Suppressor macrophage (primary cell): ENCODE measurements at places on chromosomes 7 and 10.

GRCh38 chr7:130814778-130815335, 80.8 kb upstream of the KLF14 start:
- peak; percentile 42 for DNase-seq

GRCh38 chr7:674454-675410, 51.8 kb upstream of the DNAAF5 start:
- no peak for DNase-seq

GRCh38 chr7:2940466-2940865, 96.4 kb upstream of the GNA12 start:
- DNase-seq, result no peak

- no peak for DNase-seq
Observed at GRCh38 chr10:70328967-70329366, 45.2 kb upstream of the NPFFR1 start.

- DNase-seq, result no peak
Observed at GRCh38 chr7:105141068-105141467, 127.1 kb downstream of the KMT2E start.

- no peak for DNase-seq
Observed at GRCh38 chr10:123404357-123404756, 250.2 kb downstream of the BUB3 start.

DNA sequence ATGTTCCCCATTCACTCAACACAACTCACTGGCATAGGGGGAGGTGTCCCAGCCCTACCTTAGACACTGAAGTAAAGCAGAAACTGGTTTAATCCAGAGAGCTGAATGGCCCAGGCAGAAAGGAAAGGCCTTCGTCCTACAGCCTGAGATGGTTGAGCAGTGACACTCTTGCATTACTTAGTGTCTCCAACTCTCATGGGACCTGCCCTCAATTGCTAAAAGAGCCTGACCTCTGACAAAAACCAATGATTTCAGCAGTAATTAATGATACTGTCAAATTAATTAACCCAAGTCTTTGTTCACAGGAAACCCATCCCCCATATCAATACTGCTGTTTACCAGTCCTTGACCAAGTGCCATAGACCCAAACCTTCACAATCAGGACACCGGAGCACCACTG, 48.6 kb downstream of the ICA1 start:
- DNase-seq, result no peak

- DNase-seq, result no peak
Observed at GRCh38 chr10:110399106-110399964, 94.6 kb upstream of the SMNDC1 start.

DNA sequence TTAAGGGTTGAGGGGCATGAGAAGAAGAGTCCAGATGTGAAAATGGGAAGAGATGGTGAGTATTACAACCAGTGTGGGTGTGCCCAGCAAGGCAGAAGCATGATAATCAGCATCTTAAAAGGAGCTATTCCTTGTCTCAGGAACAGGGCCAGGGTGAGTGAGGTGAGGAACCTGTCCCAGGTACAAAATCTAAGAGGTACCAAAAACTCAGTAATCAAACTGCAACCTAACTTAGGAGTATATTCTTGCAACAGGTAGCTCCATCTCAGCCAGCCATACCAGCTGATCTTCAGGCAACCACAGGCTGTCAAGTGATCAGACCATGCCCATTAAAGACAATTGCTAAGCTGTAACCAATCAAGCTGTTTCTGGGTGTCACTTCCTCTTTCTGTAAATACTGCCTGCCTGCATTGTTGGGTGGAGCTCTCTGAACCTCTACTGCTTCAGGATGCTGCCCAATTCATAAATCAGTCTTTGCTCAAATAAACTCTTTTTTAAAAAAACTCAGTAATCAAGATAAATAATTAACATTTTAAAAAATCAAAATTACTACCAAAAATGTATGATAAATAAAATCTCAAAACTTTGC, 7.4 kb downstream of the KEL start:
- no peak for DNase-seq

- DNase-seq, result no peak
Observed at GRCh38 chr7:3075441-3075840, 31.8 kb upstream of the CARD11 start.

DNA sequence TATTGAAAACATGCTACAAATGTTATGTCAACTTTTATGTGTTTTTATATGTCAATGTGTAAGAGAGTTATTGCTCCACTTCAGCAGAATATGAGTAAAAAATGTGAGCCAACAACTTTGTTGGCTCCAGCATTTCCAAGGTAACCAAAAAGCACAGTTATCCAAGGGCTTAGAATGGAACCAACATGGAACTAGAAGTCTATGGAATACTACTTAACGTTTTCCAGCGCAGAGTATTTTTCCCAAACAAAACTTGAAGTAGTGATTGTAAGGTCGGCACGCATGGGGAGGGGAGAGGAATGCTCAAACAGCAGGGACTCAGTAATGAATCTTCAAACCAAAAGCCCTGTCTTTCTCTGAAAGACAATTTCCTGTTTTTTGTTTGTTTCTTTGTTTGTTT, 45.0 kb upstream of the TSPAN13 start:
- peak; percentile 8 for DNase-seq

DNA sequence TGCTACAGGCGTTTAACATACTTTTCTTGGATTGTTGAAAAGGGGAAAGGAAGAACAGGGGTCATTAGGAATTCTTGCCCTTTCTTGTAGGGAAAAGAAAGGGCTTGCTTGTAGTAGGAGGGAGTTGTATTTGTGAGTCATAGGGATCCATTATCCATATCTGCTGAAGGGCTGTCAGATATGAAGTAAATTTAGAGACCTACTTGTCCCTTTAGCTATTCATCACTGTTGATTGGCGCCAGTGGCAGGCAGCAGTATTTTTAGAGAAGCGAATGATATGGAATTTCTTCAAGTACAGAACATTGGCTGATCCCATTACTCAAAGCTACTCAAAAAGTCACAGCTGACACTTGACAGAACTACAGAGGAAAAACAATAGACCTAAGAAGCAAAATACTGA, 97.7 kb downstream of the CELF2 start:
- no peak for DNase-seq

- no peak for DNase-seq
Observed at GRCh38 chr10:99994801-99995200, 14.9 kb downstream of the DNMBP start.

- DNase-seq, result peak; percentile 80
Observed at GRCh38 chr7:44631458-44632115, 25.2 kb downstream of the OGDH start.

DNA sequence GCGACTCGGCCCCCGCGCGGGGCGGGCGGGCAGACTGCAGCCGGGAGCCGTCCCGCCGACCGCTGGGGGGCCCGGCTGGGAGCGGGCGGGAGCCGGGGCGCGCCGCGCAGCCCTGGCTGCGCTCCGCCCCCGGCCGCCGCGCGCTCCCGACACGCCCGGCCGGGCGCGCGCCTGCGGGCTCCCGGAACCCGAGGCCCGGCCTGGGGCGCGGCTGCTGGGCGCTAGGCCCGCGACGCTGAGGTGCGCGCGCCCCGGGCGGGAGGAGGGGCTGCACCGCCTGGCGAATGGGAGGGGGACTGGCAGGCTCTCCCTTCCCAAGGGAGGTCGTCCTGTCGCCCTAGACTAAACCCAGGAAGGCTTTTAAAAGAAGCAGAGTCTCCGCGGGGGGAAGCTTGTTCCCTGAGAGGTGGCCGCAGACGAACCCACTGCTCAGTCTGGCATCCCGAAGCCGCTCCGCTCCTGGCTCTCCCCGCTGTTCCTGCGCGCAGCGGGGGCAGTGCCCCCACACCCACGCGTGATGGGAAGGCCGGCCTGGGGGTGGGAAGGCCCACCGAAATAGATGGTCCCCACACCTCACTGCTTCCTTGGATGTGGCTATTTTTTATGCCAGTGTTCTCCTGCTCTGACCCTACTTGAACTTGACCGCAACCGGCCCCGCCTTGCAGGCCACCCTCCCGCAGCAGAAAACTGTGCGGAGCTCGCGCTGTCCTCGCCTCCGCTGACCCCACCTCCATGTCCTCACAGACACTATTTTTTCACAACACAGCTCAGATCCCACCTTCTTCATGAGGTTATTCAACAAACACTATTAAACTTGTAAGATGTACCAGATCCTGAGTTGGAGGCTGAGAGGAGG, at the start of gene VOPP1:
TSS of gene VOPP1 (minus strand) at position 125 of the 856 bp plus-strand sequence. CDS start 178 bp downstream, outside the sequence.
- peak; percentile 95 for DNase-seq

DNA sequence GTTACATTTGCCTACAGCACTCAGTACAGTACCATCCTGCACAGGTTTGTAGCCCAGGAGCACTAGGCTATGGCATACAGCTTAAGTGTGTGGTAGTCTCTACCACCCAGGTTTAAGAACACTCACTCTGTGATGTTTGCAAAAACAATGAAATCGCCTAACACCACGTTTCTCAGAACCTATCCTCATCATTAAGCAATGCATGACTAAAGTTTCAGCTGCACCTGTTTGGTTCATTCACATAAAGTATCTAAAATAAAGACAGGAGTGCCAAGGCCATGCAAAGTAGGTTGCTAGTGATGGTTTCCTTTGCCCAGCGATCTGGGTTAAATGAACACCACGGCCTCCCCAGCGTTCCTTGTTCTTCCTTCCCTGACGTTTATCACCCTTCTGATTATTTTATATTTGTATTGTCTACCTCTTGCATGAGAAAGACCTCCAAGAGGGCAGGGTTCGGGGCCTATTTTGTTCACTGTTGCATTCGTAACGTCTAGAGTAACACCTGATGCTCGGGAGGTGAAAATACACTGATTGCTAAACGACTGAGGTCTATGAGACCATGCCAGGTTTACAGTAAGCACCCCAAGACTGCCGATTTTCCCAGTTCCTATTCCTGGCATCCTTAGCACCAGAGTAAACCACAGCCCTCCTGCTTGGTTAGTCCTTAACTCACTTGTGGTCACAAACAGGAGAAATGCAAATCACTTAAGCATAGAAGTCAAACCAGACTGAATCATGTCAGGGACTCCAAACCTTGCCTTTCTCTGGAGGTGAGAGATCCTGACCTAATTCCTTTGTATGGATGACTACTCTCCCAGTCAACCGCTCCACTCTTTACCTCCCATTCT, 204.1 kb upstream of the NFE2L3 start:
- no peak for DNase-seq

- no peak for DNase-seq
Observed at GRCh38 chr7:15936991-15937390, 250.5 kb upstream of the MEOX2 start.

GRCh38 chr10:79360499-79361342, 13.5 kb downstream of the PPIF start:
- no peak for DNase-seq

GRCh38 chr10:113899952-113900598, 45.6 kb downstream of the NHLRC2 start:
- DNase-seq, result no peak

DNA sequence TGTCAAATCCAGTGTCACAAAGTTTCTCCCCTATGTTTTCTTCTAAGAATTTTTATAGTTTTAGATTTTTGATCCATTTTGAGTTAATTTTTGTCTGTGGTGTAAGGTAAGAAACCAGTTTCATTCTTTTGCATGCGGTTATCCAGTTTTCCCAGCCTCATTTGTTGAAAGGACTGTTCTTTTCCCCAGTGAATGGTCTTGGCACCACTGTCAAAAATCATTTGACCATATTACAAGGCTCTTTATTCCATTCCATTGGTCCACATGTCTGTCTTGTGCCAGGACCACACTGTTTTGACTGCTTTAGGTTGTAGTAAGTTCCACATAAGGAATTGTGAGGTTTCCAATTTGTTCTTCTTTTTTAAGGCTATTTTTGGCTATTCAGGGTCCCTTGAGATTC, 64.0 kb downstream of the INPP5A start:
- no peak for DNase-seq

DNA sequence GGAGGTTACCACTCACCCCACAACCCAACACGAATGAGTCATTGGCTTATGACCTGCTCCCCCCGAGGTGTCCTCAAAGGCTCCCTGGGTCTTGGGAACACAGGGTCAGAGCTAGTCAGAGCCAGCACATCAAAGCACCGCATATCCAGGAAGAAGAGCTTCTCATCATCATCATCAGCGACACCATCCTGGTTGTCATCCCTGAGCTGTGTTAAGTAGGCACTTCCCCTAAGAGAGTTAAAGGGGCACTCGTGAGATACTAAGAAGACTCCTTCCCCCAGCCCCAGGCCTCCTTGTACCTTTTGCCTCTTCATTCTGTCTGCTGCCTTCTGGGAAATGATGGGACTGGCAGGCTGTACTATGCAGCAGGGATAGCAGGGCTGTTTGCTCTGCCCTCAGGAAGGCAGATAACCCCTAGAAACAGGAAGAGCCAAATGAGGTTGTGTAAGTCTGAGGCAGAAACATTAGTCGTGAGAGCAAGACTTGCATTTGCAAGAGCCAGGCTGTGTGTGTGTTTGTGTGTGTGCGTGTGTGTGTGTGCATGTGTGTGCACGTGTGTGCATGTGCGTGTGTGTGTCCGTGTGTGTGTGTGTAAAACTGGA, 11.1 kb upstream of the CPA1 start:
- peak; percentile 65 for DNase-seq

GRCh38 chr10:58662314-58662713, 149.6 kb downstream of the BICC1 start:
- peak; percentile 73 for DNase-seq

DNA sequence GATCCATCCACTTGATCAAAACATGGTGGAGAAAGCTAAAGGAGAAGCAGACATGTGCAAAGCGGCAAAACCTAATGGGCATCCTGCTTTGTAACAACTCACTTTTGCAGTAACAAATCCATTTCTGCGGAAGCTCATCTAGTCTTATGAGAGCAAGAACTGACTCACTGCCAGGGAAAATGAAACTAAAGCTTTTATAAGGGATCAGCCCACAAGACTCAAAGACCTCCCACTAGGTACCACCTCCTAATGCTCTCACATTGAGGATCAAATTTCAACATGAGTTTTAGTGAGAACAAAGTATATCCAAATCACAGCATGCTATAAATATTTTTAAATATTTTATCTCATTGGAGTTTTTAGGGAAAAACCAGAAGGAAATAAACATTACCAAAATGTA, 120.1 kb upstream of the GNAI1 start:
- DNase-seq, result no peak

GRCh38 chr7:12303062-12303461, 92.0 kb downstream of the TMEM106B start:
- DNase-seq, result no peak

GRCh38 chr7:151853896-151854719, 22.8 kb downstream of the PRKAG2 start:
- no peak for DNase-seq

DNA sequence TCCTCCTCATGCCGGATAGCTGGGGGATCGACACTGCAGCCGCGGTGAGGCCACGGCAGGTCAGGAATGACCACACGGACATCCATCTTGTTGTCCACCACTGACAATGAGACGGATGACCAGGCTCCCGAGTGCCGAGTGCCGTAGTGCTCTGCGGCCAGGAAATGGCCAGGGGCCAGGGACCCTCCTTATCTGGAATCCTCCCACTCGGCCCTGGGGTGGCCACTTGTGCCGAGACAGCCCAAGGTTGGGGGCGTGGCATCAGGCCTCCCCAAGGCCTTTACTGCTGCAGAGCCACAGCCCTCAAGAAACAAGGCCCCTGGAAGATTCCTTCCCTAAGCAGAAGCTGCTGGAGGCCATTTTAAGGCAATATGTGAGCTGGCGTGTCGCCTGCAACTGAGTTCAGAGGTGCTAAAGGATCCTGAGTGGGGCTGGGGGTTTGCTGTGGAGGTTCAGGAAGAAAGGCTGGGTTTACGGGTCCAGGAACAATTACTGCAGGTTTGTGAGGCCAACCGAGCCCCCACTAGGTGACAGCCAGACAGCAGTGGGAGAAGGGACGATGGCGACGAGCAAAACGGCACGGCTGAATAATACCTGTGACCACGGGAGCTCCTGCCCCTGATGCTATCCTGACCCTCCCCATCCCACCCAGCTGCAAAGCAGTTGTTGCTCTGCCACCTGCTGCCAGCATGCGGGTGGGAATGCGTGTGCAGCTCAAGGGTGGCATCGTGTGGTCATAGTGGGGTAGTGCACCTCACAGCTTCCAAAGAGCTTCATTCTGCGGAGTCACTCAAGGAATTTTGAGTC, 31.6 kb upstream of the LEP start:
- DNase-seq, result peak; percentile 90

GRCh38 chr7:77367976-77368375, 48.2 kb downstream of the GSAP start:
- DNase-seq, result no peak
